Psoas muscle (tissue), 8 donors: ENCODE measurements at places on chromosomes 6 and 20. TPM values are rescaled to one million over a fixed set of nuclear protein-coding genes. Genes with fewer than 3 reads are reported as not detected.

The OR2J1 gene
- not detected for total RNA-seq

The ARFGEF3 gene
- 0.54 TPM for total RNA-seq

The ZSCAN31 gene
- total RNA-seq = 7.5 TPM

The SRSF12 gene
- total RNA-seq = 0.71 TPM

GRCh38 chr6:116030770-116031169 is 29.9 kb downstream of the FRK start:
- H3K4me3 ChIP-seq = no peak overlapping the region

DNA sequence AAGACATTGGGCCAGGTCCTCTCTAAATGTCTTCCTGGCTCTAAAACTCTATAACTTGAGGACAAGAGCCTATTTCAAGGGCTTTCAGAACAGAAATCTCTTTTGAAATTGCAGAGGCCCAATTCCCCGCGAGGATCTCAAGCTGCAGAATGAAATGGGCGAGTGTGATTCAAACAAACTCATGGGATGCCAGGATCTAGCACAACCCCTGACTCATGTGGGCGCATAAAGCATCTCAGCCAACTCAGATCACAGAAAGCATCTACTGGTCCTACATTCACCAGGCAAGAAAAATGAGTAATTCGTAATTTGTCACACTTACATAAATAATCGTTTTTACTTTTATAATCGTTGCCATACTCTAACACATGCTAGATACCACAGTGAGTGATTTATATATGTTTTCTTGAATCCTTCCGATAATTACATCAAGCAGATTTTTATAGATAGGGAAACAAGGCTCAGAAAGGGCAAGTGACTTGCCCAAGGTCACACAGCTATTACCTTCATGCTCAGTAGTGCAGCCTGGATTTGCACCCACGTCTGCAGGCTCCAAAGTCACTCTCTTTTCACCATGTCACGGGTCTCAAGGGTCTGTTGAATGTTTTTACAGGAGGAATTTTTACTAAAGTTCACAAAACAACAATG is 26.2 kb downstream of the FOXF2 start:
- no peak overlapping the region for H3K4me3 ChIP-seq
- DNase-seq = no peak
- no peaks in the 10 kb centered on the region for H3K4me1 ChIP-seq
- no peak overlapping the region for H3K27ac ChIP-seq
- H3K36me3 ChIP-seq = no peaks in the 10 kb centered on the region

GRCh38 chr6:86010915-86011786 is 368.5 kb upstream of the SYNCRIP start:
- DNase-seq = no peak
- no peaks in the 10 kb centered on the region for H3K4me1 ChIP-seq
- no peak overlapping the region for H3K27ac ChIP-seq
- H3K27me3 ChIP-seq = no peaks in the 10 kb centered on the region
- no peak overlapping the region for H3K4me3 ChIP-seq

DNA sequence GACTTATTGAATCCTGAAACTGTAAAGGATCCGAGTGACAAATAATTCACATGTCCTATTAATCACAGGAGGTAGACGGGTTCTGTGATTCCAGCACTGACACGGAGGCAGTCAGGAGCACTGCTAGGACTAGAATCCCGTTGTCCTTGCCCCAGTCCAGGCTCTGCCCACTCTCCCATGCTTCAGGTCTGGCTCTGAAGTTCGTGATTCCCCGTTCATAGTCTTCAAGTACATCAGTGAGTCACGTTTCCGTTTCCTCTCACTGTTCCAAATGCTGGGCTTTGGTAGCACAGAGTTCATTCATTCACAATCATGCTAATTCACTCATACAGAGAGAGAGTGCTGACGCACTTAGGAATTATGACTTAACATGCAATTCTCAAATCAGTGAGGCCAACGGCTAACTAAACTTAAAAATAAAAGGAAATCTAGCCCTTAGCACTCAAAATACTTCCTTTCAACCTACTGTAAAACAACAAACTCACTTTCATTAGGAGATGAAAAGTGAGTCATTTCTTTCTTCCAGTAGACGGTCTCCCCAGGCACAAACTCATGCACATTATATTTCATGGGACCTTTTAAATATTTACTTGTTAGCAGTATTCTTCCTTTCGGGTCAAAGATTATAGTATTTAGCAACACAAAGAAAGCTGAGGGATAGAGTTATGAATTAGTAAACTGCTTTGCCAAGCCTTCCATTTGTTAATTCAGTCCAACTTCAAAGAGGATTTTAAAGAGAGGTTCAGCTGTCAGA is 94.0 kb upstream of the NHSL1 start:
- H3K4me3 ChIP-seq = no peak overlapping the region
- no peaks in the 10 kb centered on the region for H3K4me1 ChIP-seq
- peak overlapping the region; percentile 68 for H3K27ac ChIP-seq
- no peaks in the 10 kb centered on the region for H3K36me3 ChIP-seq

DNA sequence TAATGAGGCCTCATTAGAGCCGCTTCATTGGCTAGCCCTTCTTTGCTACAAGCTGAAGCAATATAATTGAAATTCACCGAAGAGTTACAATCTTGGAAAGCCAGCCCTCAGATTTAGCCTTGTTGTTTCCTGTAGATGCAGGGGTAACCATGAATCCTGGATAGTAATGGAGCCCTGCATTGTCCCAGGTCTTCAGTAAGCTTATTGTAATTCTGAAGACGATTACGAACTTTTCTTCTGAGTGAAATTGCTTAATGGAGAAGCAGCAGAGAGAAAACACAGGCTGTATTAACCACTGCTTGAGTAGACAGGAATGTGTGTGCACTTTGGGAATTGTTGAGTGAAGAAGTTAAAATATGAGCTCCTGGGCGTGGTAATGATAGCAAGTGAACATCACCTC is 26.3 kb upstream of the NAA20 start:
- H3K27ac ChIP-seq = peak overlapping the region; percentile 25
- H3K4me1 ChIP-seq = peaks cover 70% of the 10 kb centered on the region

DNA sequence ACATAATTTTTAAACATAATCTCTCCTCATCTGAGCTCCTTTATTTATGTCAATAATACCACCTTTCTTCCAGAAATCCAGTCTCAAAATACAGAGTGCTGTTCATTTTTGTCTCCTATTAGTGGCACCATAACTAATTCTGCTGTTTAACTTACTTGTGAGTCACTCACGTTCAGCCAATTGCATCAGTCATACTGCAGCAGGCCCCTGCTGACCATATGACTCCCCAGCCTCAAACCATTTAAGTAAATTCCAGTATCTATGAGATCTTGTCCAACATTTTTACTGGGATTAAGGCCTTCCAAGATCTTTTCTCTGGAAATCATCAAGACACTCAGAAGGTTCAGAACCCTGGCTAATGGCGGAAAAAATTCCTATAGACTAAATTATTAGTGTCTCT is 982.2 kb upstream of the MAP3K7 start:
- no peaks in the 10 kb centered on the region for H3K36me3 ChIP-seq
- DNase-seq = no peak
- H3K4me1 ChIP-seq = no peaks in the 10 kb centered on the region
- no peak overlapping the region for H3K4me3 ChIP-seq

DNA sequence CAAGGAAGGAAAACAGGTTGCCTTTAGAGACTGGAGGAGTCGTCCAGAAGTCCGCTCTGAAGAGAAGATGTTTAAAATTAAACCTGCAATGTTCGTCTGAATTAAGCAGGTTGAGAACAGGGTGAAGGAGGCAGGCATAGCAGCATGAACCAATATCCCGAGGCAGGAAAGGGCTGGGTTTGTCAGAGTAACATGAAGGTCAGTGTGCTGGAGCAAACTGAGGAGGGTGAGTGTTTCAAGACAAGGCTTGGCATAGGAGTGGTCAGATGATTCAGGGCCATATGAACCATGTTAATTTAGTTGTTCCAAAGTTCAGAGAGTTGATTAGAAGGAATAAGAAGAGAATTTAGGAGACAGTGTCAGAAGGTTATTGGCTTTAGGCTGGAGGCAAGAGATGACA is 93.3 kb downstream of the UTRN start:
- H3K4me3 ChIP-seq = no peak overlapping the region
- H3K27me3 ChIP-seq = no peaks in the 10 kb centered on the region
- peak overlapping the region; percentile 57 for H3K27ac ChIP-seq
- no peak for DNase-seq
- no peaks in the 10 kb centered on the region for H3K36me3 ChIP-seq
- peaks cover 31% of the 10 kb centered on the region for H3K4me1 ChIP-seq

- no peak for DNase-seq
- no peaks in the 10 kb centered on the region for H3K36me3 ChIP-seq
- H3K4me1 ChIP-seq = no peaks in the 10 kb centered on the region
- H3K27me3 ChIP-seq = no peaks in the 10 kb centered on the region
These were observed 229.9 kb upstream of the GRIK2 start for GRCh38 chr6:101163611-101164010.

DNA sequence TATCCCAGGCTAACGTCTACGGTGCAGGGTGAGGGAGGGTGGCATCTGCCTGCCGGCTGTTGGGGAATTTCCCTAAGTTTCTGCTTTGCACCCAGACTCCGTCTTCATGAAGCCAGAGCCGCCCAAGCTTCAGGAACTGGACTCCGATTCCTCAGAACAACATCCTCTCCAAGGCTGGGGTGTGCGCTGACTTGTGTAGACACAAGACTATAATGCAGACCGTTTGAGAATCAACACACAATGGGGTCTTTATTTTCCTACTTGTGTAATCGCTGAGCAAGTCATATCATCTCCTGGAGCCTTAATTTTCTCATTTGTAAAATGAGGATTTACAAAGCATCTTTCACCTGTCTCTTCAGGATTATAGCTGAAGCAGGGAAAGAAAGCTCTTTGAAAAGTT is 160.5 kb upstream of the AGPAT4 start:
- peaks cover 20% of the 10 kb centered on the region for H3K4me1 ChIP-seq
- no peaks in the 10 kb centered on the region for H3K36me3 ChIP-seq
- H3K4me3 ChIP-seq = peak overlapping the region; percentile 47
- peak overlapping the region; percentile 68 for H3K27ac ChIP-seq
- no peak for DNase-seq

- H3K27ac ChIP-seq = peak overlapping the region; percentile 50
- peak; percentile 69 for DNase-seq
- no peaks in the 10 kb centered on the region for H3K27me3 ChIP-seq
- H3K36me3 ChIP-seq = no peaks in the 10 kb centered on the region
- H3K4me1 ChIP-seq = peaks cover 47% of the 10 kb centered on the region
- peak overlapping the region; percentile 98 for H3K4me3 ChIP-seq
These were observed 1.2 kb downstream of the MTCH1 start for GRCh38 chr6:36984581-36985416.

DNA sequence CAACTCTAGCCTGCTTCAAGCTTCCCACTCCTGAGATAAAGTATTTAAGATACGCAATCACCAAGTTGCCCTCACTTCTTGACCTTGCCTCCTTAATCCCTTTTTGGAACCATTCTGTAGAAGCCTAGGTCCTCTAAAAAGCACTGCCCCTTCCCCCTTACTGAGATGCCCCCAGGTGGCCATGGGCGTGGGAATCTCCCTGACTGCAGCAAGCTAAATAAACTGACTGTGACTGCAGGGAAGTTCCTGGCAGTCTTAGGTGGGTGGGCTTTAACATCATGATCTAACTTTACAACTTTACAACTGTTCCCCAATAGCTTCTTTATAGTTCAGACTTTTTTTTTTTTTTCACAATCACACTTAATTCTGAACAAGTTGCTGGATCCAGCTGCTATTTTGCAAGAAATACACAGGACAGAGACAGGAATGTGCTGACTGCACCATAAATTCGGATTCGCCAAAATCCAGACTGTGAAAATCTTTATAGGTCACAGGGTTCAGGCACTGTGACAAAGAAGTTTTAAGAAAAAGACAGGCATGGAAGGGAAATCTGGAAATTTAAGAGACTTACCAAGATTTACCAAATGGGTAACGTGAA is 344.2 kb upstream of the SULF2 start:
- no peak overlapping the region for H3K4me3 ChIP-seq
- H3K27me3 ChIP-seq = peaks cover 4% of the 10 kb centered on the region
- no peaks in the 10 kb centered on the region for H3K36me3 ChIP-seq
- no peak overlapping the region for H3K27ac ChIP-seq

DNA sequence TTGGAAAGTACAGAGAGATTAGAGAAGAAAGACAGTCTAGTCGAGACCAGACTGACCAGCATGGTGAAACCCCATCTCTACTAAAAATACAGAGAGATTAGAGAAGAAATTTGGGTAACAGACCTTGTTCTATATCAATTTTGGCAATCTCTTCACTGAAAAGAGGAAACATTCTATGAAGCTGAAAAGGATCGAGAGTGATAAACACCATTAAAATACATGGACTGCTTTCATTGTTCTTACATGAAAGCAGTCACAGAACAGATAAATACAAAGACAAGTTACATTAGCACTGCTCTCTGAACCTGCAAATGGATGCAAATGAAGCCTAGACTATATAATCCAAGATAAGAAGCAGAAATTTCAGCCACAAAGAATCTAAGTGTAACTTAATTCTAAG is 8.4 kb upstream of the OPRM1 start:
- no peak for DNase-seq
- no peak overlapping the region for H3K27ac ChIP-seq
- H3K4me3 ChIP-seq = no peak overlapping the region
- no peaks in the 10 kb centered on the region for H3K27me3 ChIP-seq

- no peaks in the 10 kb centered on the region for H3K36me3 ChIP-seq
- no peak overlapping the region for H3K4me3 ChIP-seq
- no peak overlapping the region for H3K27ac ChIP-seq
- H3K4me1 ChIP-seq = no peaks in the 10 kb centered on the region
- no peaks in the 10 kb centered on the region for H3K27me3 ChIP-seq
These were observed 85.8 kb downstream of the DZANK1 start for GRCh38 chr20:18380908-18381529.

GRCh38 chr6:111788379-111789276 is 84.6 kb downstream of the FYN start:
- H3K27ac ChIP-seq = no peak overlapping the region
- H3K27me3 ChIP-seq = no peaks in the 10 kb centered on the region
- peaks cover 7% of the 10 kb centered on the region for H3K4me1 ChIP-seq
- no peak for DNase-seq

GRCh38 chr6:6980999-6981597 is 126.7 kb upstream of the RREB1 start:
- H3K27ac ChIP-seq = no peak overlapping the region
- no peaks in the 10 kb centered on the region for H3K27me3 ChIP-seq
- H3K4me1 ChIP-seq = peaks cover 26% of the 10 kb centered on the region

DNA sequence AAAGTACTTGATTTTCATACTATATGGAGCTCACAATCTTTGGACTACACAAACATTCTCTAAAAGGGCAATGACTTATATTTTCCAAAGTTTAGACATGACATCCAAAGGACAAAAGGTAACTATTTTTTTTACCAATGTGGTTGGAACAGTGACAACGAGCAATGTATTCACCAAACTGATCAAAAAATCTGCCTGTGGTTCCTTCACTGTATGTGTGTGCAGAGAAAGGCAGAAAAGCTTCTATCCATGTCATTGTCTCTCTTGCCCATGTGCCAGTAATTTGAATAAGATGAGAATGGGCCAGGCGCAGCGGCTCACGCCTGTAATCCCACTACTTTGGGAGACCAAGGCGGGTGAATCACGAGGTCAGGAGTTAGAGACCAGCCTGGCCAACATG is 25.5 kb downstream of the MCUR1 start:
- H3K27ac ChIP-seq = no peak overlapping the region
- no peaks in the 10 kb centered on the region for H3K4me1 ChIP-seq
- peaks cover 44% of the 10 kb centered on the region for H3K36me3 ChIP-seq
- H3K27me3 ChIP-seq = no peaks in the 10 kb centered on the region
